ENCODE measurements at places on chromosomes 12 and 14.

DNA sequence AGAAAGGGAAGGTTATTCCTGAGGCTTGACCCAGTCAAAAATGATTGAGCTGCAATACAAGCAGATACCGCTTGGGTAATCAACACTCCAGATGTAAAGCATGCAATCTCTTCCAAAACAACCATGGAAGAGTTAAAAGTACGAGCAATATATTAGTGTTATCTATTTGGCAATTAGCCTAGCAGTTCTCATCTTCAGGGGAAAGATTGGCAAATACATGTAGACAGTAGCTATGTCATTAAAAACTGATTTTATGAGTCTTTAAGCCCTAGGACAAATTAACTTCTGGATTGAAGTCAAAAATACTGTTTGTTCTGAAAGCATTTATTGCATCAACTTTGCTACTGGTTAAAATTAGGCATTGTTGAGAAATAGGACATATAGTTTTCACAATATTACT, 9.3 kb upstream of the GYS2 start:
- DNase-seq: no peak

DNA sequence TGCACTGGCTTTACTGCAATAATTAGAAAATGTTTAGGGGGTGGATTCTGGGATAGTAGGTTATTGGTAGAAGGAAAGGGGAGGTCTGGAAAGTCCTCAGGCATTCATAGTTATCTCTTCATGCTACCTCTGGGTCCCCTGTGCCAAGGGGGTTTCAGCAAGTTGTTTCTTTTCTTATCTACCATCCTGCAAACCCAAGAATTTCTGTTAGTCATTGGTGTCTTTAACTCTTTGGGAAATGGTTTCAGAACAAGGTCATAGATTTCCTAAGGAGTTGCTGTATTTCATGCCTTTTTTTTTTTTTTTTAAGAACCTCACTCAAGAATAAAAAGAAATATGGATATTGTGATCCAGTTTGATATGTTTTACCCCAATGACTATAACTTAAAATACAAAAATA, 63.6 kb downstream of the SLC4A8 start:
- DNase-seq: no peak

DNA sequence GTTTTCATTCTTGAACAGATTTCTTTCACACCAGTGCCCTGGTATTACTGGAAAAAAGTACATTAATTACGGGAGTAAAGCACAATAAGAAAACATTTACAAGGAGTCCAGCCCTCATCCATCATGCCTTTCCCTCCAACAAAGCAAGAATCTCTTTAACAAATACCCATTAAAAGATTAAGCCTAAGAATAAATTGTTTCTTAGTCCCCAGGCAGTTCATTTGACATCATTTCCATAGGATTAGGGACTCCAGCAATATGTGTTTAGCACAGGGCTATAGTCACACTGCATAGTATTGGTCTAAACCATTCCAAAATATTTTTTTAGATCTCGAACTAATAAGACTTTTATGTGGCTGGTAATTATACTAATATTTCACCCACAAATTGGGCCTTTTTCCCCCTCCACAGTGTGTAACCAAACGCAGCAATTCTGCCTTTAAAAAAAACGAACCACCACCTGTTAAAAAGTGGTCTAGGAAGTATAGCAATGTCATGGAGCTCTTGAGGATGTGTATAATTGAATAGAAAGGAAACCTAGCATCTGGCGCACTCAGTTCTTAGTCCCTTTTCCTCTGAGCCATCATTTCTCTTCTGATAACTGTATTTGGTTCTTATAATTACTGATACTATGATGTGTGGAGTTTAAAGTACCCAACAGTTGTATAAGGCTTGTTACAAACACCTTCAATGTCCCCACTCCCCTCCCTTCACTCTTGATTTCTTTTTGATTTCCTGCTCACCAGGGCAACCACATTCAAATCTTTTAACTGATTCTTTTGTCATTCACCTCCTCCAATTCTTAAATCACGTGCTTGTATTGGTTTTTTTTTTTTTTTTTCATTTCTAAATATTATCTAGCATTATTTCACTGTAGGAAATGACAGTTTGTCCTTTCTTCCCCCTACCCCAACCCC, 138.7 kb downstream of the ETV6 start:
- no peak for DNase-seq

GRCh38 chr14:93064411-93065271, 51.1 kb downstream of the ITPK1 start:
- peak; percentile 62 for DNase-seq

GRCh38 chr12:24955853-24956252, 7.0 kb upstream of the BCAT1 start:
- no peak for DNase-seq

DNA sequence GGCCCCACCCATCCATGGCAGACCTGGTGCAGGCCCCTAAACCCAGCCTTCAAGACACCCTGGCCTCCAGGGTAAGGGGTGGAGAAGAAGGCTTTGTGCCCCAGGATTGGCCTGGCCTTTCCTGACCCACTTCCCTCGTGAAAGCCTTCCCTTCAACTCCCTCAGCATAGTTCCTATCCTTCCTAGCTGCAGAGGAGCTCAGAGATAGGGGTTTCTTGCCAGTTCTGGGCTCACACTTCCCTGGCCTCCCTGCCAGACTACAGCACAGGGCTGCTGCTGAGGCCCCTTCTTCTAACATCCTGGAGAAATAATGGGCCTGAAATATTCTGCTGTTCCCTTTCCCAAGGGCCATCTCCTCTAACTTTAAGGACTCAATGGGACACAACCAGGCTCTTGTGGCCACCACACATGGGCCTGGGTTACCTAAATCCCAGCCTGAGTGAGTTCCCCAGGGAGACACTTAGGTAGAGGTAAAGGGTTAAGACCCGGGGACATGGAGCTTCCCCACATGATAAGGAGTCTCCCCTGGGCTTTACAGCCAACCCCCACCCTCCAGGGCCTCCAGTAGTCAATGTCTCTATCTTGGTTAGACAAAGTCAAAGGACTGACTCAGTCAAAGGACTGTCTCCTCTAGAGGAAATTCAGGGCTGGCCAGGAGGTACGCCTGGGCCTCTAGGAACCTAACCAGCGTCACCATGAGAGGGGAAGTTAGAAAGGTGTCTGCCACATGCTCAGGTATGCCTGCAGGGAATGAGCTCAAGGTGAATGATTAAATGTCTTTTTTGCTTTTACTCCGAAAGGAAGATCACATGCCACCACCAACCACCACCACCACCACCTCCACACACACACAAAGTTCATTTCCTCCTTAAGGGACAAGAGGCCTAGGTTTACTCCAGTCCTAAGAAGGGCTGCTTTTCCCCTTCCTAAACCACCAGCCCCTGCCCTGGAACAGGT, 7.1 kb downstream of the ZFP36L1 start:
- DNase-seq: no peak

Data from hepatic stellate cell (primary cell).